ENCODE measurements at places on chromosomes 1 and 21. TPM values are rescaled to one million over a fixed set of nuclear protein-coding genes. Genes with fewer than 3 reads are reported as not detected.

DNA sequence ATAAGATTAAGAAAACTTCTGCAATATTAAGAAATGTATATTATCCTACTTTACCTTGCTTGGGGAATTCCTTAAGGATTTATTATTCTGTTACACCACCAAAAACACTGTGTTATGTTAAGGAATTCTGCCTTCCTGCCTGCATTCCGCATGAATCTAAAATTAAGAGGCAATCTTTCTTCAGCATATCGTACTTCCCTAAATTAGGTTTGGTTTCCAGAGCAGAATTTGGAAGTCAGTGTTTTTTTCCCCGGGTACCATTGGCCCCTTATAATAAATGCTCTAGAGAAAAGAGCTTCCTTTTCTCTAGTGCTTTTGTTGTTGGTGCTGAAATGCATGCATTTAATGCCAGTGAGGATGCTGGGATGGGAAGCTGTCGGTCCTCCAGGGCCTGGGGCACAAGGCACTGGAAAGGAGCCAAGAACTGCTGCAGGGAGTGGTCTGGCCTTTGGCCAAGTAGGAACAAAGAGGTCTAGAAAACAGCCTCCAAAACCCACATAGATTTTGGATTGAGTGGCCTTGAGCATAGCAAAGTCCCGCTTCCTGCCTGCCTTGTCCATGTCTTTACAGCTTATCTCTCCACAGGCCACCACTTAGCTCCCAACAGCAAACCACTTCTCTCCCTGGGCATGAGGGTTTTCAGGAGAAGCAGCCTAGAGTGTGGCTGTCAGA, 69.9 kb downstream of the RRAGC start:
- no peak overlapping the region for H3K27ac ChIP-seq
- no peaks in the 10 kb centered on the region for H3K4me1 ChIP-seq
- peaks cover 9% of the 10 kb centered on the region for H3K27me3 ChIP-seq

DNA sequence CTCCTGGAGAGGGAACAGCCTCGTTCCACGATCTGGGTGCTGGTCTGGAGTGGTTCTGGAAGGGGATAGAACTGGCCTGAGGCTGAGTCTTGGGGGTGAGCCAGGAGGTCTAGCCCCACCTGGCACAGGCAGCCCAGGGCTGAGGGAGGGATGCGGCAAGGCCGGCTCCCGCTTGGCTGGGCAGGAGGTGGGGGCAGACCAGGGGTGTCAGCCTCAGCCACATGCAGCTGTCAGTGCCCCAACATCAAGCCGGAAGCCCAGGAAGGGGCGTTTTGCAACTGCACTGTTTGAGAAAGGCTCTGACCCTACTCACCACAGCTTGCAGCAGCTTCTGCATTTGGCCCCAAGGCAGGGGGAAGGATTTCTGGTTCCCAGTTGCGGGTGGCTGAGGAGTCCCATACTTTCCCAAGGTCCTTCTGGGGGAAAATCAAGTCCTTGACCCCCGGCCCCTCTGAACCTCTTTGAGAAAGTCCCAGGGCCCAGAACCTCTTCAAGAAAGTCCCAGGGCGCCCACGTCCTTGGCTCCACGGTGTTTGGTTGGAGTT, 2.0 kb downstream of the EFHD2 start:
- no peaks in the 10 kb centered on the region for H3K27me3 ChIP-seq
- H3K36me3 ChIP-seq, result no peaks in the 10 kb centered on the region
- H3K4me3 ChIP-seq, result peak overlapping the region; percentile 78
- peaks cover 87% of the 10 kb centered on the region for H3K4me1 ChIP-seq
- H3K27ac ChIP-seq, result peak overlapping the region; percentile 83

- H3K27me3 ChIP-seq, result no peaks in the 10 kb centered on the region
- H3K27ac ChIP-seq, result peak overlapping the region; percentile 2
- H3K36me3 ChIP-seq, result no peaks in the 10 kb centered on the region
- no peak for DNase-seq
- H3K4me3 ChIP-seq, result no peak overlapping the region
- H3K4me1 ChIP-seq, result peaks cover 8% of the 10 kb centered on the region
These were observed 106.5 kb upstream of the EDEM3 start for GRCh38 chr1:184860985-184861754.

DNA sequence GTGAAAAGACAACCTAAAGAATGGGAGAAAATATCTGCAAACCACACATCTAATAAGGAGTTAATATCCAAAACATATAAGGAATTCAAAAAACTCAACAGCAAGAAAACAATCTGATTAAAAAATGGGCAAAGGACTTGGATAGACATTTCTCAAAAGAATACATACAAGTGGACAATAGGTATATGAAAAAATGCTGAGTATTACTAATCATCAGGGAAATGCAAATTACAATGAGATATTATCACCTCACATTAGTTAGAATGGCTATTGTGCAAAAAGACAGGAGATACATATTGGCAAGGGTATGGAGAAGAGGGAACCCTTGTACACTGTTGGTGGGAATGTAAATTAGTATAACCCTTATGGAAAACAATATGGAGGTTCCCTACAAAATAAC, 44.9 kb downstream of the TRMT1L start:
- H3K27ac ChIP-seq, result no peak overlapping the region
- H3K4me3 ChIP-seq, result no peak overlapping the region
- H3K27me3 ChIP-seq, result no peaks in the 10 kb centered on the region
- H3K36me3 ChIP-seq, result no peaks in the 10 kb centered on the region
- no peaks in the 10 kb centered on the region for H3K4me1 ChIP-seq

PTPN22 gene
- total RNA-seq, result 0.84 TPM

GRCh38 chr1:30768830-30769718, 11.5 kb upstream of the LAPTM5 start:
- no peaks in the 10 kb centered on the region for H3K36me3 ChIP-seq
- peaks cover under 1% of the 10 kb centered on the region for H3K4me1 ChIP-seq
- no peak overlapping the region for H3K27ac ChIP-seq
- no peak for DNase-seq
- no peaks in the 10 kb centered on the region for H3K27me3 ChIP-seq

DNA sequence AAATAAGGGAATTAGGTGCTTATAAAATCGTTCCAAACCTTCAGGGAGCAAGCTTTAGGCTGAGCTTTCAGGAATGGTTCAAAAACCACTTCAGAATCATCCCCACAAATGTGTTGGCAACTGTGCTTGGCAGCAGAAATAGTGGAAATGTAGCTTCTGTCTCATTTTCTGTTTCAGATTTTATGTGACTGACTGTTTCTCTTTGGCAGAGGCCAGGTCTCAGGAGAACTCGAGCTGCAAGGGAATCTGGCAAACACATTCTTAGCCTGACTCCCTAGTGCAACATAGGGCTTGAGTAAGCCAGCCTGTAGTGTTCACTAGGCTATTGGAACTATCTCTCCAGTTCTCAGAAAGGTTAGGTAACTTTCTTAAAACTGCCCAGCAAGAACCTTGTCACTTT, 128.6 kb downstream of the PLA2G4A start:
- no peaks in the 10 kb centered on the region for H3K4me1 ChIP-seq
- H3K36me3 ChIP-seq, result peaks cover 6% of the 10 kb centered on the region
- no peak for DNase-seq
- H3K27ac ChIP-seq, result no peak overlapping the region
- H3K4me3 ChIP-seq, result no peak overlapping the region

DNA sequence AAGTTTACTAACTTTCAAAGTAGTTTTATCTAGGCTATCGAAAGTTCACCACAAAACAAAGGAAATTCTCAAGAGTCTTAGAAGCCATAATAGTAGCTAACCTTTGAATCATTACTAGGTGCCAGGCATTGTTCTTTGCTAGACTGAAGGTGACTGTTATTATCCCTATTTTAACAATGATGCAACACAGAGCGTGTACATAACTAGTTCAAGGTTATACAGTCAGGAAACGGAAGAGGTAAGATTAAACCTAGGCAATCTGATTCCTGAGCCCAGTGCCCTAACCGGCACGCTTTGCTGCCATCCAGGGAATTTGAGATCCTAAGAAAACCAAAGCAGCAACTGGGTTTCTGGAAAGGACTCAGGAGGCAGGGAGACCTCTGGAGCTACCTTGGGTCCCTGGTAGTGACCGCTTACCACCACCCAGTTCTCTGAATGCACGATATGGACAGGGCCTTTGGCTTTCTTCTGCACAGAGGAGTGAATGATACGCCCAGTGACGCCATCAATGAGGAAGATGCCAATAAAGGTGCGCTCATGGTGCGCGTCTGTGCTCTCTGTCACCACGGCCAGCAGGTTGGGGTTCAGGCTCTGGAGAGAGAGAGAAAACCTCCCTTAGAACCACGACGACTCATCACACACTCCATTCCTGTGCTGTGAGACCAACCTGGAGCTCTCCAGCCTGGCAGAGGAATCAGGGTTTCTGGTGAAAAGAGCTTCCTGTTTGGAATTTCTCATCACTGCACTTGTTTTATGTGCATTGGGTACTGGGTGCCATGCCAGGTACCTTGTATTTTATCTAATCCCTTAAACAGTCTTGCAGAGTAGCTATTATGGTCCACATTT, 13.1 kb upstream of the UBR4 start:
- no peaks in the 10 kb centered on the region for H3K27me3 ChIP-seq
- H3K36me3 ChIP-seq, result peaks cover 92% of the 10 kb centered on the region
- no peak for DNase-seq
- H3K27ac ChIP-seq, result no peak overlapping the region
- H3K4me3 ChIP-seq, result no peak overlapping the region

OLFML2B gene
- 1.2 TPM for total RNA-seq

DNA sequence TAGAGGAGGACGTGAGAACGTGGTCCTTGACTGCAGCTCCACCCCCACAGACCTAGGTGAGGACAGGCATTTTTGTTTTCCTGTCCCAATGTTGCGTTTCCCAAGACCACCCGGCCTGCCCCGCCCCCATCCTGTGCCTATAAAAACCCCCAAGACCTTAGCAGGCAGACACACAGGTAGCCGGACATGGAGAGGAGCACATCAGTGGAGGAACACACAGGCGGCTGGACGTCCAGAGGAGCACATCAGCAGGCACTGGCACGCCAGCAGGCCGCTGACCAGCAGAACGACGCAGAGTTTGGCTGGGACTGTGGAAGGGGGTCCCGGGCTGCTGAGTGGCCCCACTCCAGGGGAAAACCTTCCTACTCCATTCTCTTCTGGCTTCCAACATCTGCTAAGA, 12.7 kb upstream of the HMGCL start:
- no peak for DNase-seq
- no peaks in the 10 kb centered on the region for H3K36me3 ChIP-seq
- H3K27ac ChIP-seq, result no peak overlapping the region
- H3K4me3 ChIP-seq, result no peak overlapping the region
- no peaks in the 10 kb centered on the region for H3K27me3 ChIP-seq
- H3K4me1 ChIP-seq, result peaks cover 13% of the 10 kb centered on the region

NTRK1 gene
- 0.58 TPM for total RNA-seq

DNA sequence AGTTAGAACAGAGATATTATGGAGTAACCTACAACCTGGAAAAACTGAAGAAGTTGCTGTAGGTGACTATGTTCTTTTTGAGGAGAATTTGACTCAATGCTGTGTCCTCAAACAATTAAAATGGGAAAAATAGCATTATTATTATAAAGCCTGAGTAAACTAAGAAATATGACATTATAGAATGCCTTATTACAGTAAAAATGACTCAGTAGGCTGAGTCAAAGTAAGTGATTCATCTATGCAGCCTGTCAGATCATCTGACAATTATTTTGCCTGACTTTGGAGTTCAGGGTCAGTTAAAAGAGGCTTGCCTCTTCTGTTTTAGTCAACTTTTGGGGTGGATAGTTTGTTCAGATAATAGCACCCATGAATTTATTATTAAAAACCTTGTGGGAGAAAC, 150.8 kb upstream of the PTGFR start:
- DNase-seq, result no peak
- no peak overlapping the region for H3K27ac ChIP-seq
- no peak overlapping the region for H3K4me3 ChIP-seq
- no peaks in the 10 kb centered on the region for H3K36me3 ChIP-seq

DNA sequence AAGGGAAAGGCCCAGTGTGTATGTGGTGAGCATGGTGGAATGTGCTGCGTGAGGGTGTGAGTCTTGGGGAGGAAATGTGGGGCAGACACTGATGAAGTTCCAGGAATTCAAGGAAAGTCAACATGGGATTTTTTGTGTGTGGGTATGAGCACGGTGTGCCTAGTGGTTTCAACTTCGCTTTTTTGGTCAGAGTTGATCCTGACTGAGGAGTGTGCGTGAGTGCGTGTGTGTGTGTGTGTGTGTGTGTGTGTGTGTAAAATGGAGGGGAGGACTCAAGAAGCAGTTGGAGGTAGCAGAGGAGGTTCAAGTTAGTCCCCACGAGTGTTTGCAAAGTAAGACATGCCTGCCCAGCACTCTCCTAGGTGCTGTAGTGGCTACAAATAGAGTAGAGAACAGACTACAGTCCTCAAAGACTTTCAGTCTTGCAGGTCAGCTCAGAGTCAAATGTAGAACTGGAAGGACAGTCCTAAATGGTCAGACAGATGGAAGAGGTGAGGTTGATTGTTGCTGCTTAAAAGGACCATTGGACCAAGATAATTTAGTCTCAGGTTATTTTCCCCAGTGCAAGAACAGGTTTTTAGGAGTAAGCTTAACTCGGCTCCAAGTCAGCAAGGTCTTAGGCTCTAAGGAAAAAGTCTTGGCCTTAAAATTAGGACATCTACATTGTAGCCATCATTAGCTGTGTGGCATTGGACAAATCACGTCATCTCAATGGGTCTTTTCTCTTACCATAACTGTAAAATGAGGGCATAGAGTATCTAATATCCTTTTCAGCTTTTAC, 25.0 kb downstream of the SLAMF1 start:
- DNase-seq, result peak; percentile 60
- H3K4me1 ChIP-seq, result no peaks in the 10 kb centered on the region
- no peaks in the 10 kb centered on the region for H3K27me3 ChIP-seq

- H3K27me3 ChIP-seq, result no peaks in the 10 kb centered on the region
- DNase-seq, result no peak
- H3K4me1 ChIP-seq, result no peaks in the 10 kb centered on the region
- no peaks in the 10 kb centered on the region for H3K36me3 ChIP-seq
- no peak overlapping the region for H3K27ac ChIP-seq
These were observed 829.3 kb upstream of the BRINP3 start for GRCh38 chr1:191306916-191307315.

- H3K36me3 ChIP-seq, result no peaks in the 10 kb centered on the region
- no peaks in the 10 kb centered on the region for H3K27me3 ChIP-seq
These were observed 17.1 kb downstream of the KCNJ6 start for GRCh38 chr21:37899146-37899545.

KCNJ6 gene
- total RNA-seq, result under 0.01 TPM

- no peaks in the 10 kb centered on the region for H3K36me3 ChIP-seq
- H3K27me3 ChIP-seq, result no peaks in the 10 kb centered on the region
- H3K4me1 ChIP-seq, result no peaks in the 10 kb centered on the region
- no peak overlapping the region for H3K4me3 ChIP-seq
- DNase-seq, result no peak
- H3K27ac ChIP-seq, result no peak overlapping the region
These were observed 11.9 kb downstream of the FASLG start for GRCh38 chr1:172670791-172671190.

GRCh38 chr1:54499360-54500106, 48.5 kb upstream of the ACOT11 start:
- peak overlapping the region; percentile 55 for H3K4me3 ChIP-seq
- no peak overlapping the region for H3K27ac ChIP-seq
- no peaks in the 10 kb centered on the region for H3K36me3 ChIP-seq
- no peak for DNase-seq

OPTC gene
- not detected for total RNA-seq

All from esophagus muscularis mucosa (tissue), 4 donors.